ENCODE measurements at places on chromosomes 5 and 9.

- DNase-seq = no peak
Measured at GRCh38 chr5:102818934-102819333, 63.8 kb downstream of the PAM start.

DNA sequence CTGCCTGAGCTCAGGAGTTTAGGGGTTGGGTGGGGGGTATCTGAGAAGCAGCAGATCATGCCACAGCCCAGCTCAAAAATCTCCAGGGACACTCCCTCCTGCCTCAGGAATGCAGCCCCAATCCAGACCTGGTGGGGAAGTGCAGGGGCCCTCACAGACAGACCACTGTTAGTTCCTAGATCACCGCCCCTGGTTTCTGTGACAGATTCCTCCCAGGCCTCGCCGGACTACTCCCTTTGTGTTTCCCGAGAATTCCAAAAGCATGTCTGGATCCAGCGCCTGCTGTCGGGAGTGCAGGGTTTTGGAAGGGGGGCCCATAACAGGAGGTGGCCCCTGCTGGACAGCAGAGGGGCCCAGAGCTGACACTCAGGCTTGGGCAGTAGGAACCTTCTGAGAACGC lies 74.5 kb downstream of the CTSL start:
- no peak for DNase-seq

- no peak for DNase-seq
Measured at GRCh38 chr5:72209147-72210115, 102.2 kb downstream of the MAP1B start.

- DNase-seq = no peak
Measured at GRCh38 chr5:150026682-150027172, 26.2 kb downstream of the HMGXB3 start.

- DNase-seq = no peak
Measured at GRCh38 chr5:109947667-109948066, 257.9 kb downstream of the MAN2A1 start.

- no peak for DNase-seq
Measured at GRCh38 chr5:80220245-80220897, 35.5 kb downstream of the SERINC5 start.

DNA sequence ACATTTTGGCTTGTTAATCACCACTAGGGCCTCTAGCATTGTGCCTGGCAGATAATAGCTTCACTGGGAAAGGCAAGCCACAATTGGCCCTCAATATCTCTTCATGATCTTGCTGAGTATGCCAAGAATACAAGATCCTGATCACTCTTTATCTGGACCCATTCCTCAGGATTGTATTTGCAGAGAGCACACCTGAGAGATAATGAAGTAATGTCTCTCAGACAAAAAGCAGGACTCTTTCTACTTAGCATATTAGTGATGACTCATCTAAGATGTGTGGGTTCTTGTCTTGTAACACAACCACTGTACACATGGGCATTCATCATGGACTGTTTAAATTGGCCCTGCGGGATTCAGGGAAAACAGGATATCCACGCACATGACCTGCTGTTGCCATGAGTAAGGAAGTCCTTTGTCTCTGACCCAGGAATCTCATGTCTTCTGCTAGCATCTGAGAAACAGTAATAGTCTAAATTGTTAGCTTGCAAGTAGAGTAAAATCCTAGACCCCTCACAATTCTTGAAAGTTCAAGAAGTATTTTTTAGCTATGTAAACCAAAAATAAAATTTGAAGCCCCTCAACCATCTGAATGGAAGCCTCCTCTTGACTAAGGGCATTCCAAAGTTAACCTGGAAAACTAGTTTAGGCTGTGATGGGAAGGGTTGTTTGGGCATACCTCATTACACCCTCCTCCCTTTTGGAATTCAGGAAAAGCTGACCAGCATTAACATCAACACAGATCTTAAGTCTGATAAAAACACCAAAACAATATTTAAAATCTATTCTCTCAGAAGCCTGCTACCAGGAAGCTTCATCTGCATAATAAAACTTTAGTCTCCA lies 28.0 kb upstream of the NFIL3 start:
- DNase-seq = no peak

DNA sequence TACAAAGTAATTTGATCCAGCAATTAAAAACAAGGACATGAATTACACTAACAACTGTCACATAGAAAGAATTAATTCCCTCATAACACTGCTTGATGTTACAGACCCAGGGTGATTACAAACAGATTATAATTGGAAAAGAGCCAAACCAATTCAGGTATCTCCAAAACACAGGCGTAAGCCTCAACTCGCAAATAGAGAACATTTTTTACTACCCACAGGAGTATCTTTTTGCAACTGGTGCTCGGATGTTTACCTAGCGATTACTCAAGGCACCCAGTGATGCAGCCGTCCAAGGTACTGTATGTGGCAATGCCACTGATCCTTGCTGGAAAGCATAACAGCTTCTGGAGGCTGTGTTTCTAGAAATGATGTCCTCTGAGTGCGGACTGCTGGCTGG lies 386.1 kb upstream of the KIF2A start:
- no peak for DNase-seq

- no peak for DNase-seq
Measured at GRCh38 chr5:72203251-72203845, 96.1 kb downstream of the MAP1B start.

GRCh38 chr5:174734571-174735497 lies 10.5 kb downstream of the MSX2 start:
- no peak for DNase-seq

DNA sequence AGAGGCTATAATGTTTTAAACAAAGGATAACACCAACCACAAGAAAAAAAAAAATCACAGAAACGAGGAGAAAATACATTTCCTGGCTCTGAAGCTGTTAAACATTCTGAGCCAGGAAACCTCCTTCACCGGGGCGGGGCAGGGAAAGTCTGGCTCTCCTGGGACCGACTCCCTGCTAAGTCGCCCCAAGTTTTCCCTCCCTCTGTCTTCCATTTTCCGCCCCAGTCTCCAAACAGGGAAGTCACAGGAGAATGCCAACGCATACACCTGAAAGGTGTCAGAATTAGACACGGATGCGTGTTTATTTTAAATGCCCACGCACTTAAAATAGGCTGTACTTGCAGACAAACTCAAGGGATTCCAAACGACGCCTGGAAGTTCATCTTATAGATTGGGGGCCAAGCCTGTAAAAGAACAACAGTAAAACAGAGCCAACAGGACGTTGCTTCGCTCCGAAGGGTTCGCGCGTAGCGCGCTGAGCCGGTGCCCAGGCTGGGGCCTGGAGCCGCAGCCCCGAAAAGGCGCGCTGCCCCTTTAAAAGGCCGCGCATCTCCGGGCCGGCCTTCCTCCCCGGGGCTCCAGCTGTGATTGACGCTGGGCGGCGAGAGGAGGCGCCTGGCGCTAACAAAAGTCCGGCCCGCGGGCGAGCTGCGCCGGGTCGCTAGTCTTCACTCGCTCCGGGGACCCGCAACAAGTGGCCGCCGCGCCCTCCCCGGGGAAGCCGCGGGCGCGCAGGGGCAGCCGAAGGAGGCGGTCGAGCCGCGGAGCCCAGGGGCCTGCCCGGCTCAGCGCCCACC lies at the start of gene FBXL7:
FBXL7 (plus strand) TSS at position 653 of the 797 bp plus-strand sequence.
- DNase-seq = no peak

DNA sequence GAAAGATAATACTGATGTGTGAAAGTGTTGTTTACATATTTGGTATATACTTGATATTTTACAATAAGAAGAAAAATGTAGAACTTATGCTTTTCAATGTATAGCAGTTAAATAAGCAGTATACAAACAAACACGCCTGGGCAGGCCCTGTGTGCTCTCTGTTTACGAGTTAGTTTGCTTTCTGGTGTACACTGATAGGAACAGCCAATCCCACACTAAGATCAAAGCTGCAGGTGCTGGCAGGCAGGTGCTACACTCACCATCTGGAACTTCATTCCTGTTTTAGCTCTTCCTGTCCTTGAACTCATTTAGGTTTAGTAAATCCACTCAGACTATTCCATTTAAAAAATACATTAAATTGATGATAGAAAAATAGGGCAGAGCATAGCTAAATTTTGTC lies 614.7 kb upstream of the ST8SIA4 start:
- no peak for DNase-seq

DNA sequence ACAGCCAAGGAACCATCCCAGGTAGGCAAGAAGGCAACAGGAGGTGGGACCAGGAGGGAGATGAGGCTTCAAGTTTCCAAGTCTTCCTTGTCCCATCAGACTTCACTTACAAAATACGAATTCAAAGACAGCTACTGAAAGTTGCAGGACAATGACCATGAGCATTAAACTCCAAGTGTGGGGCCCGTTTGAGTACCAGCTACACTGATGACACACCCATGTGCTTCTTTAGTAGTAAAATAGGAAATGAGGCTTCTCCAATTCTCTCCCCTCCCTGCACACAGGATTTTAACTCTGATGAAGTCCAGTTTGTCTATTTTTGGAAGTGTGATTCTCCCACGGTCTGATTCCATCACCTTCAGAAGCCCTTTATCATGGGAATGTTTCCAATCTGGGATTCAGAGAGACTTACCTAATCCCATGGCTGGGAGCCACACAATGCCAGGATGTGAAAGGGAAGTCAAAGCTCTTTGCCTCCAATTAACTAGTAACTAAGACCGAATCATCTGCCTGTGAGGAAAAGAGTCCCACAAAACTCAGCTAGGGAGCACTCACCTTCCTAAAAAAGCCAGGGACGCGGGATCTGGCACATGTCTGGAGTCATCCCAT lies 222.8 kb upstream of the MSX2 start:
- DNase-seq = no peak

- DNase-seq = no peak
Measured at GRCh38 chr5:132651838-132652469, 6.0 kb upstream of the IL13 start.

DNA sequence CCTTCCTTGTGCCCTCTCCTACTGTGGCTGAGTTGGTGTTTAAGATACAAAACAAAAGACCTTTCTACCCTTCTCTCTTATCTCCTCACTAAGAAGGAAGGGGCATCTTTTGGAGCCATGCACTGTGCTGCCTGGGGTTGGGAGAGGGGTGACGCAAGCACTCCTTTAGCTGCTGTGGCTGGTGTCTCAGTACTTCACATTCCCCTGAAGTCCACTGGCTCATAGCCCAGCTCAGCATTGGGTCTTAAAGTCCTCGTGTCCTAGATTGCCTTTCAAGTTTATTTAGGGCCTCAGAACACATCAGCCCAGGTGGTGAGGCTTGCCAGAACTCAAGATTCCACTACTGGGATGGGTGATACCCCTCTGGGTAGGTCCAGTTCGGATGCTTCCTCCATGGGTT lies 325.9 kb upstream of the CYLC2 start:
- no peak for DNase-seq

DNA sequence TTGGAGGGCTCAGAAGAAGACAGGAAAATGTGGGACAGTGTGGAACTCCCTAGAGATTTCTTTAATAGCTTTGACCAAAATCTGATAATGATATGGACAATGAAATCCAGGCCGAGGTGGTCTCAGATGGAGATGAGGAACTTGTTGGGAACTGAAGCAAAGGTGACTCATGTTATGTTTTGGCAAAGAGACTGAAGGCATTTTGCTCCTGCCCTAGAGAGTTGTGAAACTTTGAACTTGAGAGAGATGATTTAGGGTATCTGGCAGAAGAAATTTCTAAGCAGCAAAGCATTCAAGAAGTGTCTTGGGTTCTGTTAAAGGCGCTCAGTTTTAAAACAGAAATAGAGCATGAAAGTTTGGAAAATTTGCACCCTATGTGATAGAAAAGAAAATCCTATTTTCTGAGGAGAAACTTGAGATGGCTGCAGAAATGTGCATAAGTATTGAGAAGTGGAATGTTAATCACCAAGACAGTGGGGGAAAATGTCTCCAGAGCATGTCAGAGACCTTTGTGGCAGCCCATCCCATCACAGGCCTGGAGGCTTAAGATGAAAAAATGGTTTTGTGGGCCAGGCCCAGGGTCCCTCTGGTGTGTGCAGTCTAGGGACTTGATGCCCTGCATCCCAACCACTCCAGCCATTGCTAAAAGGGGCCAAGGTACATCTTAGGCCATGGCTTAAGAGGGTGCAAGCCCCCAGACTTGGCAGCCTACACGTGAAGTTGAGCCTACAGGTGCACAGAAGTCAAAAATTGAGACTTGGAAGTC lies 463.7 kb upstream of the TLE4 start:
- no peak for DNase-seq

DNA sequence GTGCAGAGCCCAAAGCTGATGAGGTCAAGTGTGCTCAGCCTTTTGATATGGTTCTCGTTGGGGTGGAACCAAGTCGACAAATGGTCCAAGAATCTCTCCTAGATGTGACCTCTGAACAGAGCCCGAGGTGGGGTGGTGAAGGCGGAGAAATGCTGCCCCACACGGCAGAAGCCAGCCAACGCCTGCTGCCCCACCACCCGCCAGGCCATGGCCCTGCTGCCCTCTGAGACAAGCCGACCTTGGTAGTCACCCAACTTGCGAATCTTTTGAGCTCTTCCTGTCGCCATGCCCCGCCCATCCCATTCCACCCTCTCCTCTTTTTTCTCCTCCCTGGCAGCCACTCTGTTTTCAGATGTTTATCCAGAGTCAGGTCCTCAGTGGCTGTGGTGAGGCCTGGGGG lies 91.5 kb upstream of the EGFLAM start:
- no peak for DNase-seq

- no peak for DNase-seq
Measured at GRCh38 chr9:10661994-10662393, 49.2 kb upstream of the PTPRD start.

DNA sequence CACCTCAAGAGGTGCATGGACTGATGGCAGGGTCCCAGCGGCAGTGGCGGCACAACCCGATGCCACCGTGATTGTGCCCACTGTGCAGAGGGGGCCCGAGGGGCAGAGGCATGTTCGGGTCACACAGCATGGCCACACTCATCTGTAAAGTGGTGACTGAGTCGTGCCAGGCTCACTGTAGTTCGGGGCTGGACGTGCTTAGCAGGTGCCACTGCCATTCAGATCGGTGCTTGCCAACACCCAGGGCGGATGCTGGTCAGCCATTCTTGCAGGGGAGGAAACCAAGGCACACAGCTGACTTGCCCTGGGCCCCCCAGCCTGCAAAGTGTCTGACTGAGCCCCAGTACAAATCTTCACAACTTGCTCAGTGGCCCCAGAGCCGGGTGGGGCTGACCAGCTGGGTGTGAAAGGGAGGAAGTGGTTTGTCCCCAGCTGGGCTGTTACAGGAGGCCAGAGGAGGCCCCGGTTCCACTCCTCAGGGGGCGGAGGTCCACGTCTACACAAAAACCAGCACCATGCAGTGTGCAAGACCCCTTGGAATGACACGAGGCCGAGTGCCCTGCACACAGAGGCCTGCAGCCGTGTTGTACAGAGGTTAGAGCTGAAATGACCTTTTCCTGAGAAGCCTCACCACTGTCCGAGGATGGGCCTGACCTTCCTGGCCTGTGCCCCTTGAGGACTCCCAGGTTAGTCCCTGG lies 17.9 kb downstream of the FGD3 start:
- no peak for DNase-seq

DNA sequence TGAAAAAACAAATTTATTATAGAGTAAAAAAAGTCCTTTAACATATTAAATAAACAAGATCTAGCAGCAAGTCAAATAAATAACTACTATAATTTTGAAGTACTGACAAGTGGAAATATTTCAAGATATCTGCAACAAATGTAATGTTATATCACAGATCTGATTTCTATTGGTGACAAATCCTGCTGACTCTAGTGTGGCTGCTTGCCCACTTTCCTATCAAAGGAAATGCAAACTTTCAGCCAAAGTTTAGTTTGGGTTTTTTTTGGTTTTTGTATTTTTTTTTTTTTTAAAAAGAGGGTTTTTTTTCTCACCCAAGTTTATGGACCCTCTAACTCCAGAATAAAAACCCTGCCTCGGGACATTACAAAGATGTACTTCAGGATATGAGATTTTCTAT lies 12.9 kb downstream of the ADRA1B start:
- DNase-seq = no peak

All from activated CD4-positive, alpha-beta T cell treated with anti-CD3 and anti-CD28 coated beads for 24 hours (primary cell).